ENCODE measurements at places on chromosomes 1 and 21. TPM values are rescaled to one million over a fixed set of nuclear protein-coding genes. Genes with fewer than 3 reads are reported as not detected.

GRCh38 chr1:15181564-15181963, 28.0 kb downstream of the TMEM51 start:
- no peak for DNase-seq

- peak; percentile 8 for DNase-seq
Observed at GRCh38 chr1:76802094-76802493, 65.2 kb upstream of the ST6GALNAC5 start.

DNA sequence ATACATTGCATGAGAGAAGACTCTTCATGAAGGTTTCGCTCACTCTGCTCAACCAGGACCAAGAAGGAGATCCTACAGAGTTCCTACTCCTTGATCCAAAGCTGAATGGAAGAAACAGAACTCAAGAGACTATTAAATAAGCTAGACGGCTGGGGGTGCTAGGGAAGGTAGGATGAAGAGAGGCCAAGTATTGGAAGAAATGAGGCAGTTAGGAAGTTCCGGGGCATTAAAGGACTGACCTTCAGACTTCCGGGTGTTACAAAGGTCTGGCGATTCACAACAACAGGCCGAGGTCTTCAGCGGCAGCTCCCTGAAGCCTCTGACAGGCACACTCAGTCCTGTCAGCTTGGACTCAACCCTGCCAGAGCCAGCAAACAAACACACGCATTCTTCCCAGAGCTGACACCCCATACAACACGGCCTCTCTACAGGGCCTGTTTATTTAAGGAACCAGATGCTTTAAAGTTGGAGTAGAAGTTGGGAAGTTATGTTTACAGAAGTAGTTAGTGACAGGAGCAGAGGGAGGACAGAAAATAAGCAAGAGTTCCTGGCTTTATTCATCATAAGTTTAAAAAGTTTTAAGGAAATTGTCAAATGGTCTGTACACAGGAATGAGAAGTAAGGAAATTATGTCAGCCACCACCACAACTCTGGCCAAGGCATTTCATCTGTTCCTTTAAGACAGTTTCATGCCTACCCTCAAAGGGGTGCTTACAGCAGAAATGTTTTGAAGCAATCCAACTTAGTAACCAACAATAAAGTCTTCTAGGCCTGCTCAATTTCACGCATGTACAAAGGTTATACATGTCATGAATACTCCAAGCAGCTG, 4.7 kb downstream of the SORT1 start:
- no peak for DNase-seq

DNA sequence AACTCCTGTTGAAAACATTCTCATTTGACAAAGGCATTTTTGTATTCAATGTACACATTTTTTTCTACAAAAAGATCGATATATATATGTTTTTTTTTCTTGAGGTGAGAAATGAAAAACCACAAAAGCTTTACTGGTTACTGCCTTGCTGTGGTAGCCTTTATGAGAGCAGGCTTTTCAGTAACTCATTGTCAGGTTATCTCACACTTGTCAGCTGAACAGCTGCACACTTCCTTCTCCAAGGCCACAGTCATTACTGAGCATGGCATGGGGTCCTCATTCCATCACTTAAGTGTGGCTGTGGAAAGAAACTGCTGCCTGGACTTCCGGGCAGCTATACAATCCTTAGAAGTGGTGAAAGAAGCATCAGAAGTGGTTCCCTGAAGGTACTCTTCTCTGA, 169.3 kb upstream of the ZP4 start:
- no peak for DNase-seq

DNA sequence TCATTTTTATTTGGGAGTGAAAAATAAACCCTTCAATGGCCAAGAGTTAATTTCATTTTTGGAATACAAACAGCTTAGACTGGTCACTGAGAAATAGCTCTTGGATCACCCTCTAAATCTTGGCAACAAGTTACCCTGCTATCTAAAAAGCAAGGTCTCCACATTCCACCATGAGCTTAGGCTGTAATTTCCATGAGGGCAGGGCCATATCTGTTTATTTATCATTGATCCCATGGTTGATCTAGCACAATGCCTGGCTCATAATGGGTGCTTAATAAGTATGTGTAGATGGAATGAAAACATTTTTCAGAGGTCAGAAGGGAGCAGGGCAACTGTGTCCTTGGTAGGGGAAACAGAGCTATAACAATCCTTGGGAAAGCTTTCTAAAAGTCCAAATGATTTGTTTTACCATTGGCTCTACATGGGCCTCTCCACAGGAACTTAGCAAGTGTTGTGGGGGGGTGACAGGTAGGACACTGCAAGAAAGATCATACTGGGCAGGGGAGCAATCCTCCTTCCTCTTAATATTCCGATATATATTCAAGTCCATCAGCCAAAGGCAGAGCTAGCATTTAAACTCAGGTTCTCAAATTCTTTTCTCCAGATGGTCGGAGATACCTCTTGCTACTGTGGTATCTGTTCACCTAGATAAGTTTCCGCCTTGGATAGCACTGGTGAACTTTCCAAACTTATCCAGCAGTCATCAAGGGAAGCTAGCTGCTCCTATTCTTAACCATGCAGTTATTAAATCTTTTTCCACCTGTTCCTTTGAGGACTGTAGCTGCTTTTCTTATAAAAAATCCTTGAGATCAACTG, 53.1 kb upstream of the PTCH2 start:
- DNase-seq: no peak

GRCh38 chr1:37609994-37610393, 14.3 kb upstream of the GNL2 start:
- no peak for DNase-seq

The SLAMF6 gene
- not detected for total RNA-seq

The PROX1 gene
- total RNA-seq: not detected

The FCAMR gene
- not detected for total RNA-seq

Data from A673 (cell line).